ENCODE measurements at places on chromosomes 1 and 21. TPM values are rescaled to one million over a fixed set of nuclear protein-coding genes. Genes with fewer than 3 reads are reported as not detected.

GRCh38 chr1:38221006-38221649 lies 174.5 kb upstream of the POU3F1 start:
- no peak overlapping the region for H3K27ac ChIP-seq
- H3K36me3 ChIP-seq: no peaks in the 10 kb centered on the region
- H3K4me3 ChIP-seq: no peak overlapping the region
- H3K27me3 ChIP-seq: no peaks in the 10 kb centered on the region
- no peak for DNase-seq

- H3K4me3 ChIP-seq: no peak overlapping the region
- no peaks in the 10 kb centered on the region for H3K4me1 ChIP-seq
- H3K36me3 ChIP-seq: no peaks in the 10 kb centered on the region
Measured at GRCh38 chr1:158818975-158819431, 12.1 kb upstream of the MNDA start.

GRCh38 chr1:56495538-56495937 lies 83.8 kb downstream of the PLPP3 start:
- no peak overlapping the region for H3K27ac ChIP-seq
- no peak overlapping the region for H3K4me3 ChIP-seq
- no peaks in the 10 kb centered on the region for H3K27me3 ChIP-seq
- no peak for DNase-seq
- peaks cover 10% of the 10 kb centered on the region for H3K4me1 ChIP-seq
- H3K36me3 ChIP-seq: peaks cover 18% of the 10 kb centered on the region

- DNase-seq: no peak
- no peak overlapping the region for H3K4me3 ChIP-seq
- no peak overlapping the region for H3K27ac ChIP-seq
- H3K4me1 ChIP-seq: no peaks in the 10 kb centered on the region
- H3K36me3 ChIP-seq: no peaks in the 10 kb centered on the region
Measured at GRCh38 chr1:169180174-169180573, 73.7 kb downstream of the ATP1B1 start.

DNA sequence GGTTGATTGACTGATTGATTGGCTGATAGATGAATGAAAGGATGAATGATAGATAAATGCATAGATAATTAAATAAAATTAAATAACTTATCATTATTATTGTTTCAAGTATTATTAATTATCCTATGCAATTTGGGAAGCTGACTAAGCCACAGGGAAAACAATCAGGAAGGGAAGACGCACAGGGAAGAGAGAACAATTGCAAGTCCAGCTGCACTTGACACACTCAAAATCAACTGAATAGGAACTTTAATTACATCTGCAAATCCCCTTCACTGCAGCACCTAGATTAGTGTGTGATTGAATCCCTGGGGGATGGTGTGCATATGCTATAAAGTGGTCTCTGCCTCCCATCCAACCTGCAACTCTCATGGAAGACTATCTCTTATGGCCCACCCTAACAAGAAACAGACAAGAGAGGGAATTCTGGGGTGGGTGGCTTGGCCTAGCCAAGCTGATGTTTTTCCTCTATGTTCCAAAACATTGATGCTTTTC lies 161.1 kb upstream of the FGGY start:
- no peak for DNase-seq
- H3K4me1 ChIP-seq: peaks cover 21% of the 10 kb centered on the region
- no peaks in the 10 kb centered on the region for H3K36me3 ChIP-seq
- H3K4me3 ChIP-seq: no peak overlapping the region
- H3K27me3 ChIP-seq: no peaks in the 10 kb centered on the region

DNA sequence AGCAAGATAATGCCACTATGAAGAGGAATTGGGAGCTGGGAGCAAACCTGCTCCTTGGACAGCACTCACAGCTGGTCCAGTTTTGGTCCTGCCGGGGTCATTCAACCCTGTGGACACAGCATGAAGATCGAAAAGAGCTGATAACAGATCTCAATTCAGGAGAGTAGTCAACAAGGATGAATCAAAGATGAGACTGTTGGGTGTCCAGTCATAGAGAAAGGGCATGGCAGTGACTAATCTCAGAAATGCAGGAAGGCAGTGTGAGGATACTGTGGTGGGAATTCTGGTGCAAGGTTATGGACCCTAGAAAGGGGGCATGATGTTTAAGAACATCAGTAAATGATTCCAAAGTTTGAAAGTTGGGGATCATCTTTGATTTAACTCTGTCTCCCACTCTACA lies 261.4 kb upstream of the ZP4 start:
- H3K27me3 ChIP-seq: no peaks in the 10 kb centered on the region
- DNase-seq: no peak

DNA sequence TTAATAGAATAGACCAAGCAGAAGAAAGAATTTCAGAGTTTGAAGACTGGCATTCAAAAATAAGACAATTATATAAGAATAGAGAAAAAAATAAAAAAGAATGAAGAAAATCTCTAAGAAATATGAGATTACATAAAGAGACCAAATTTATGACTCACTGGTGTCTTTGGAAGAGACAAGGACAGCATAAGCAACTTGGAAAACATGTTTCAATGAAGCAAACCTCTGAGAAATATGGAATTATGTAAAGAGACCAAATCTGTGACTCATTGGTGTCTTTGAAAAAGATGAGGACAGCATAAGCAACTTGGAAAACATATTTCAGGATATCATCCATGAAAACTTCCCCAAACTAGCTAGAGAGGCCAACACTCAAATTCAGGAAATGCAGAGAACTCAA lies 60.4 kb upstream of the LYPLAL1 start:
- no peaks in the 10 kb centered on the region for H3K27me3 ChIP-seq
- H3K4me1 ChIP-seq: no peaks in the 10 kb centered on the region
- no peak overlapping the region for H3K4me3 ChIP-seq
- H3K36me3 ChIP-seq: no peaks in the 10 kb centered on the region
- no peak overlapping the region for H3K27ac ChIP-seq

- no peaks in the 10 kb centered on the region for H3K27me3 ChIP-seq
- no peaks in the 10 kb centered on the region for H3K36me3 ChIP-seq
- no peak overlapping the region for H3K27ac ChIP-seq
- H3K4me3 ChIP-seq: no peak overlapping the region
- no peaks in the 10 kb centered on the region for H3K4me1 ChIP-seq
Measured at GRCh38 chr1:26265405-26265804, 14.5 kb upstream of the SH3BGRL3 start.

DNA sequence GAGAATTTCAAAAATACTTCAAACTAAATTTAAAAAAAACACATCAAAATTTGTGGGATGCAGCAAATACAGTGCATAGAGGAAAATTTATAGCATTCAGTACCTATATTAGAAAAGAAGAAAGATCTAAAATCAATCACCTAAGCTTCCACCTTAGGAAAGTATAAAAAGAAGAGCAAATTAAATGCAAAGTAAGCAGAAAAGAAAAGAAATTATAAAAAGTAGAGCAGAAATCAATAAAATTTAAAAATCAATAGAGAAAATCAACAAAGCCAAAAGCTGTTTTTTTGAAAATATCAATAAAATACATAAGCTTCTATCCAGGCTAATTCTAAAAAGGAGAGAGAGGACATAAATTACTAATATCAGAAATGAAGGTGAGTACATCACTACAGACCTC lies 255.4 kb downstream of the KCNH1 start:
- H3K27ac ChIP-seq: no peak overlapping the region
- H3K27me3 ChIP-seq: no peaks in the 10 kb centered on the region
- no peak for DNase-seq
- H3K4me3 ChIP-seq: no peak overlapping the region
- H3K4me1 ChIP-seq: no peaks in the 10 kb centered on the region

DNA sequence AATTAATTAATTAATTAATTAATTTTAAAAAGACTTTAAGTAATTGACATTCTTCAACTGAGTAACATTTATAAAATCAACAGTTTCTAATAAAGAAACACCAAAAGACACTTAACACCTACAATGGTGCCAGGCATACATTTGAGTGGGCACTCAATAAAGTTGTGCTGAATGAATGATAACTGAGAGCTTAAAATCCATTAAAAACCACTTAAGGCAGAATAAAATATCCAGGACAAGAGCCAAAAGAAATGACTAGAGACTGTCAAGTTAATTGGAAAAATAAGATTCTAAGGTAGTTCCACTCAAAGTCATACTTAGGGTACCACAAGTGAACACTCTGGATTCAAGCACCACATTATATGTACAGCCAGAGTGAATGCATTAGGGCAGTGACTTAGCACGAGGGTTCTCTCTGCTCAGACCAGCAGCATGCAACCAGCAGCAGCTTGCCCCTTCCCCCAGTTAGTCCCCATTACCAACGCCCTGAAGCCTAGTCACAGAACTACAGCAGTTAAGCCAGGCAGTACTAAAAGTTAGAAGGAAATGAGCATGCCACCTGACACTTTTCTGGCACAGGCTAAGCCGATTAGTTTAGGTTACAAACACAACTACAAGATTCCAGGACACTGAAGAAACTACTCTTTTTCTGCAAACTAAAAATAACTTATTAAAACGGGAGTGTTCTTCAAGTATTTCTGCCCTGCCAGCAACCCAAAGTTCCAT lies 46.5 kb downstream of the LUZP1 start:
- H3K4me1 ChIP-seq: peaks cover 78% of the 10 kb centered on the region
- H3K27ac ChIP-seq: peak overlapping the region; percentile 51
- H3K4me3 ChIP-seq: peak overlapping the region; percentile 51
- no peak for DNase-seq
- H3K36me3 ChIP-seq: no peaks in the 10 kb centered on the region

DNA sequence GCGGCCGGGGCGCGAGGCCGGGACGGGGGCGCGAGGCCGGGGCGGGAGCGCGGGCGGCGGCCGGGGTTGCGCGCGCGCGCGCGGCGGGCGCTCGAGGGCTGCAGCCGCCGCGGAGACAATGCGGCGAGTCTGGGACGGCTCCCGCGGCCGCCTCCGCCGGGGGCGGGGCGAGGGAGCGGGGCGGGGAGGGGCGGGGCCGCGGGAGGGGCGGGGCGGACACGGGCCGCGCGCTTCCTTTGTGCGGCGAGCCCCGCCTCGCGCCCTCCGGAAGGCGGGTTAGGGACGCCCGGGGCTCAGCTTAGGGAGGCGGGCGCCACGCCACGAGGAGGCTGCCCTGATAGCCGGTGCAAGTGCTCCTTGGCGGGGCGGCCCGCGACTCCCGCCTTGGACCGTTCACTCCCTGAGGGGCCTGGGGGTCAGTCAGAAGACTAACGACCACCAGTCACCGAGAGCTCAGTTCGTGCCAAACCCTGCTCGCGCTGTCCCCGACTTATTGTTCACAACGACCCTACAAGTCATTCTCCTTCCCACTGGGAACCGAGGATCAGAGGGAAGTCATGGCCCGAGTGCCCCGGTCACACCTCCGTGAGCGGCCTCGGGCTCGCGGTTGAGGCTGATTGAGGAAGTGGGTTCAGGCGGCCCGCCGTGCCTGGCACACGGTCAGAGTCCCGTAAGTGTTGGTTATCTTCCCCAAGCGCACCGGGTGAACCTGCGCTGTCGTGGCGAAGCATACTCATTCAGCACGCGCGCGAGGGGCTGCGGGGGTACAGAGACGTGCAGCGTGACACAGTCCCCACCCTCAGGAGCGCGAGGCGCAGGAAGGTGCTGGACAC lies 29.1 kb upstream of the A3GALT2 start:
- peak overlapping the region; percentile 84 for H3K27ac ChIP-seq
- peak overlapping the region; percentile 88 for H3K4me3 ChIP-seq
- DNase-seq: peak; percentile 62
- H3K4me1 ChIP-seq: peaks cover 20% of the 10 kb centered on the region
- no peaks in the 10 kb centered on the region for H3K27me3 ChIP-seq

DNA sequence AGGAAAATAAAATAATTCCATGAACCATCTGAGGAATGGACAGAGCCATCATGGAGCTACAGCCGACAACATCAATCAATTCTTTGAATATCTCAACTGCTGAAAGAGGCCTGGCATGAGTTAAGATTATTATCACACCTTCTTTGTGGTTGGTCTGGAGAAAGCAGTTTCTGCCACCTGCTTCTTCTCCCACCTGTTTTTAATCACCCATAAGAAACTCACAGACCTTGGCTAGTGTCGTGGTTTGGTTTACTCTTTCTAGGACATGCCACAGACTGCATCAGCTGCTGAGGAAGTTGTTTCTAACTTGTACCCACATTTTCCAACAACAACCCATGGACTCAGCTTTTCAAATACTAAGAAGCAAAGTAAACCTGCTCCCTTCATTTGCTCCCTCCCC lies 65.6 kb downstream of the NTPCR start:
- H3K4me1 ChIP-seq: no peaks in the 10 kb centered on the region
- no peaks in the 10 kb centered on the region for H3K36me3 ChIP-seq
- H3K27me3 ChIP-seq: no peaks in the 10 kb centered on the region

DNA sequence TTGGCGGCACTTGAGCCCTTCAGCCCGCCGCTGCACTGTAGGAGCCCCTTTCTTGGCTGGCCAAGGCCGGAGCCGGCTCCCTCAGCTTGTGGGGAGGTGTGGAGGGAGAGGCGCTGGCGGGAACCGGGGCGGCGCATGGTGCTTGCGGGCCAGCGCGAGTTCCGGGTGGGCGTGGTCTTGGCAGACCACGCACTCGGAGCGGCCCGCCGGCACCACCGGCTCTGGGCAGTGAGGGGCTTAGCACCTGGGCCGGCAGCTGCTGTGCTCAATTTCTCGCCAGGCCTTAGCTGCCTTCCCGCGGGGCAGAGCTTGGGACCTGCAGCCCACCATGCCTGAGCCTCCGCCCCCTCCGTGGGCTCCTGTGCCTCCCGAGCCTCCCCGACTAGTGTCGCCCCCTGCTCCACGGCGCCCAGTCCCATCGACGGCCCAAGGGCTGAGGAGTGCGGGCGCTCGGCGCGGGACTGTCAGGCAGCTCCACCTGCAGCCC lies 673.7 kb upstream of the BRINP3 start:
- DNase-seq: no peak
- H3K4me3 ChIP-seq: no peak overlapping the region
- H3K36me3 ChIP-seq: no peaks in the 10 kb centered on the region
- H3K4me1 ChIP-seq: no peaks in the 10 kb centered on the region
- H3K27ac ChIP-seq: no peak overlapping the region
- H3K27me3 ChIP-seq: no peaks in the 10 kb centered on the region

DNA sequence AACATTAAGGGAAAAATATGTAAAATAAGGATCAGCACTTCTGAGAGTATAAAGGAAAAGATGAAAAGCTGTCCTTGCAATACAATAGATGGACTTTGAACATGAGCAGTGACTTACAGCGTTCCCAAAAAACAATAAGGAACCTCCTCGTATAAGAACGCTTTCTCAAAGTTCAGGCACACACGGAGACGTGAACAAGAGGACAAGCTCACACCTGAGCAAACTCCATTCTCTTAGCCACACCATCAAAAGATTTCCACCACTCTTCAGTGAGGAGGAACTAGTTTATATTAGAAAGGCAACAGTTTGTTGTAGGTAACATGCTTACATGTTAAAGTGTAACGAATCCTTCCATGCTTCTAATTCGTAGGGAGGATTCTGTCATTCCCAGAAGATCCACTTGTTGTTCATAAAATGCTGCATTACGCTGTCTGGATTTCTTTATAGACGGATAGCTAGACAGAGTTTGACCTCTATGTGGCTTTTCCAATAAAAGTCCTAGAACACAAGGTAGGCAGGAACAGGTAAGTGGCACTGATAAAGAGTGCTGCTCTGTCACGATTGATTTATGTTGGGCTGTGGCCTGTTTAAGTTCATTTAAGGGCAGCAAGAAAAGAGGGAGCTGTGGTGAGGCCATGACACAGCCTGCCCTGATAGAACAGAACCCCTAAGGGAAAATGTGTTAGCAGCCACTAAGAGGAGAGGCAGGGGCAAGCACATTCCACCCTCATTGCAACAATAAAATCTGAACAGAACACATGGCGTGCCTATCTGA lies 37.0 kb upstream of the ATP1A1 start:
- H3K4me1 ChIP-seq: no peaks in the 10 kb centered on the region
- H3K27me3 ChIP-seq: no peaks in the 10 kb centered on the region
- H3K36me3 ChIP-seq: no peaks in the 10 kb centered on the region
- no peak for DNase-seq
- no peak overlapping the region for H3K4me3 ChIP-seq

Gene EFNA1
- total RNA-seq: 4.6 TPM

Gene CHIT1
- 0.14 TPM for total RNA-seq

Gene PHTF1
- 21.3 TPM for total RNA-seq

Gene ARMH1
- 5.8 TPM for total RNA-seq

Gene TEDDM1
- total RNA-seq: not detected

Gene GSTM3
- 33.1 TPM for total RNA-seq

Gene PACC1
- total RNA-seq: 4.1 TPM

Gene SPRR3
- total RNA-seq: not detected

Gene MAP3K6
- total RNA-seq: 85.6 TPM
